ENCODE measurements at places on chromosomes 13 and 19.

GRCh38 chr13:94057618-94058186 is 421.8 kb downstream of the DCT start:
- DNase-seq = no peak

DNA sequence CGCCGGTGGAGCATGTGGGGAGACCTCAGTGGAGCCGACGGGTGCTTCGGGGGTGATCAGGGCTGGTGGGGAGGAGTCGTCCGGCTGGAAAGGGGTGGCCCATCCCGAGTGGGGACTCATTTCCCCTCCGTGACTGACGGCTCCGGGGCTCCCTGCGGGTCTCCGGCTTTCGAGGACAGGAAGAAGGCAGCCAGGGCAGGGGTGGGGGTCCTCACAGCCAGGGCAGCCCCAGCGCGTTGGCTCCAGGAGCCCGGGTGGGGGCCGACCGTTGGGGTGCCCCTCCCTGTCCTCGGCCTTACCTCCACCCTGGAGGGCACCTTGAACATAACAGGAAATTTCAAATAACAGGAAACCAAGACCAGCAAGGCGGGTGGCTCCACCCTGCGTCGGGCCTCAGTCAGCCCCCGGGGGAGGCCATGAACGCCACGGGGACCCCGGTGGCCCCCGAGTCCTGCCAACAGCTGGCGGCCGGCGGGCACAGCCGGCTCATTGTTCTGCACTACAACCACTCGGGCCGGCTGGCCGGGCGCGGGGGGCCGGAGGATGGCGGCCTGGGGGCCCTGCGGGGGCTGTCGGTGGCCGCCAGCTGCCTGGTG is at the start of gene S1PR4:
TSS of gene S1PR4 (plus strand) at position 393 of the 596 bp plus-strand sequence. CDS start at position 417, 24 bp downstream.
- DNase-seq = peak; percentile 65

GRCh38 chr19:46972311-46972710 is 47.3 kb upstream of the NPAS1 start:
- no peak for DNase-seq

DNA sequence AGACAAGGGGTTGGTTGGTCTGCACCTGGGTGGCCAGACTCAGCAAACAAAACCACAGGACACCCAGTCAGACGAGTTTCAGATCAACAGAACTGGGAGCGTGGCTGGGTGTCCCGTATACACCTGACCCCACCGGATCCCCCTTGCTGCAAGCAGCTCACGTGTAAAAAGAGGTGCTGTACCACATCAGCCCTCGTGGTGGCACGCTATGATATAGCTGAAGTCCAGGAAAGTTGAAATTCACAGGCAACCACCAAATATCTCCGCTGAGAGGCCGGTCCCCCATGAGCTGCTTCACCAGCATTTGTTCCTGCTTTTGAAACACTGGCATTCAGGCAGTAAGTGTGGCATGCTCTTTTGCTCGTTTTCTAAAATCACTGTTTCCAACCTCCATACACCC is 92.3 kb downstream of the TUBA3C start:
- DNase-seq = no peak

- DNase-seq = peak; percentile 60
Measured at GRCh38 chr19:7751157-7751783, 3.9 kb upstream of the CD209 start.

GRCh38 chr13:43558939-43559338 is 227.8 kb downstream of the ENOX1 start:
- no peak for DNase-seq
